ENCODE measurements at places on chromosomes 7 and 10.

DNA sequence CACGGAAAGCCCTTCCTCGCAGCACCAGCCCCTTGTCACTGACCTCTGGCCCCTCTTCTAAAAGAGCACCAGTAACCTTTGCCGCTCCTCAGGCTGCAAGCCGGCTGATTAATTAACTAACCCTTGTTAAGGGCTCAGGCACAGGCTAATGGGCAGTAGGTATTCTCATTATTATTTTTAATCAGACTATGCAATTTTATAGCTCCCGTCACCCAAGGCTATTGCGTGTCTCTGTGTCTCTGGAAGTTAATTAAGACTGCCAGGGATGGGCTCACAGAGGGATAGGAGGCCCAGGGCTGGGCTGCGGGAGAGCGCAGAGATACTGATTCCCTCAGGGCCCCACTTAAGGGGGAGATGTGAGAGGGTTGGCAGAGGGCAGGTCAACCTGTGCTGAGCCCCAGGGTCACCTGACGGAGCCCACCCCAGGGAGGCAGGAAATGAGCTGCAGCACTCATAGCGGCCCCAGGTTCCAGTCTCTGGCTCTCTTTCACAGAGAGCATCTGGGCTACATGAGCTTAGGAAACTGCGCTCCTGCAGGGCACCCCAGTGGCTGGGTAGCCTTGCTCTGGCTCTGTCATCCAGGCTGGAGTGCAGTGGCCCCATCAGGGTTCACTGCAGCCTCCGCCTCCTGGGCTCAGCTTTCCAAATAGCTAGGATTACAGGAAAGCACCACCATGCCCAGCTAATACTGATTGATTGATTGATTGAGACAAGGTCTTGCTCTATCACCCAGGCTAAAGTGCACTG lies 92.2 kb upstream of the LRRC4 start:
- no peak for ATAC-seq

DNA sequence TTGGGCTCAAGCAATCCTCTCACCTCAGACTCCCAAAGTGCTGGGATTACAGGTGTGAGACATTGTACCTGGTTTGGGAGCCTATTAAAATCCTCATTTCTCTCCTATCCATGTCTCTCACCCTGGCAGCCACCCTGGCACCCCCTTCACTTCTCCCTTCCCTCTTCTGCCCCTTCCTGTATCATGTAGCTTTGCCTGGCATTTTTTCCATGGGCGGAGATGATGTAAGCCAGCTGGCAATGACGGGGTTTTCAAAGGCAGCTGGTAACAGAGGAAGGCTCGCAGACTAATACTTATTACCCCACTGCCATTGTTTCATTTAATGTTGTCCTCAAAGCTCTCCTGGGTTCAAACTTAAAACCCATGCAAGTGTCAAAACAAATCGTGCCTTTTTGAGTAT lies 61.9 kb downstream of the RGS10 start:
- ATAC-seq: no peak

- no peak for ATAC-seq
These were observed 135.2 kb upstream of the PRSS1 start for GRCh38 chr7:142614116-142614515.

DNA sequence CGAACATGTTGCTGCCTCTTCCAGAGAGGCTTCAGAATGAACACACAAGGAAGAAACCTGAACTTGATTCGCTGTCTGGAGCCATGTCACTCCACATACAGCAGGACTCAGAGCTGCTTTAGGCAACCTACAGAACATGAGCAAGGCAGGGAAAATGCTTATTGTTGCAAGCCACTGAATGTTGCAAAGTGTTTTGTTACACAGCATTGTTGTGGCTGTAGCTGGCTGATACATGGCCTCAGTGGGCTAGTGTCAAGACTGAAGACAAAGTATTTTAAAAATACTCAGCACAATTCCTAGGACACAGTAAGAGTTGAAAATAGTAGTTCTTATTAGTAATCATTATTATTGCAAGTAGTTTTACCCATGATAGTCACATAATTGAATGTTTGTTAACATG lies 3.1 kb upstream of the CHST15 start:
- ATAC-seq: no peak

DNA sequence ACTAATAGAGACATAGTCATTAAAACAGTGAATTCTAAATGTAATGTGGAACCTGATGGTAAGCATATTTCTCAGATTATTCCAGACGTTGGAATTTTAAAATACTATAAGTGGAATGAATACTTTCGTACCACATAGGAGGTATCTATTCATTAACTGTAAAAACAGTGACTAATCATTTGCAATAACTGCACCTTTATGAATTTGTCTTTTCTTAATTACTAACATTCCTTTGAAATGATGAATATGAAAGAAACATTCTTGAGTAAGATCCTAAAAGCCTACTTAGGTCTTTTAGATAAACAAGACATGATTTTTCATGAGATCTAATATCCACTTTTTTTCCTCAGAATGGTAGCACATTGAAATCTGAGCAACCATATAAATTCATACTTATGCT lies 549.0 kb upstream of the LRRN3 start:
- no peak for ATAC-seq

- peak; percentile 83 for ATAC-seq
These were observed 120.7 kb downstream of the DYNC2I1 start for GRCh38 chr7:158976849-158977593.

GRCh38 chr7:32936689-32937088 lies 20.6 kb upstream of the FKBP9 start:
- peak; percentile 28 for ATAC-seq

DNA sequence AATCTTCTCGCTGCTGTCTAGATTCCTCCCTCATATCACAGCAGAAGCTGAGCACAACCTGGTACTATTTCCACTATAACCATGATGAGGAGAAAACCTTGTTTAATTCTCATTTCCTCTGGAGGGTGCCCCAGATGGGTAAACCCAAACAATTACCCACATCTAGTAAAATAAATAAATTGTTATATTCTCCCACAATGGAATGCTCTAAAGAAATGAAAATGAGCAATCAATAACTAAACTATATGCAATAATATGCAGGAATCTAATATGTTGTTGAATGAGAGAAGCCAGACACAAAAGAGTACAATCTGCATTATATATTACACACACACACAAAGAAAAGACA lies 37.0 kb downstream of the SGMS1 start:
- ATAC-seq: no peak

DNA sequence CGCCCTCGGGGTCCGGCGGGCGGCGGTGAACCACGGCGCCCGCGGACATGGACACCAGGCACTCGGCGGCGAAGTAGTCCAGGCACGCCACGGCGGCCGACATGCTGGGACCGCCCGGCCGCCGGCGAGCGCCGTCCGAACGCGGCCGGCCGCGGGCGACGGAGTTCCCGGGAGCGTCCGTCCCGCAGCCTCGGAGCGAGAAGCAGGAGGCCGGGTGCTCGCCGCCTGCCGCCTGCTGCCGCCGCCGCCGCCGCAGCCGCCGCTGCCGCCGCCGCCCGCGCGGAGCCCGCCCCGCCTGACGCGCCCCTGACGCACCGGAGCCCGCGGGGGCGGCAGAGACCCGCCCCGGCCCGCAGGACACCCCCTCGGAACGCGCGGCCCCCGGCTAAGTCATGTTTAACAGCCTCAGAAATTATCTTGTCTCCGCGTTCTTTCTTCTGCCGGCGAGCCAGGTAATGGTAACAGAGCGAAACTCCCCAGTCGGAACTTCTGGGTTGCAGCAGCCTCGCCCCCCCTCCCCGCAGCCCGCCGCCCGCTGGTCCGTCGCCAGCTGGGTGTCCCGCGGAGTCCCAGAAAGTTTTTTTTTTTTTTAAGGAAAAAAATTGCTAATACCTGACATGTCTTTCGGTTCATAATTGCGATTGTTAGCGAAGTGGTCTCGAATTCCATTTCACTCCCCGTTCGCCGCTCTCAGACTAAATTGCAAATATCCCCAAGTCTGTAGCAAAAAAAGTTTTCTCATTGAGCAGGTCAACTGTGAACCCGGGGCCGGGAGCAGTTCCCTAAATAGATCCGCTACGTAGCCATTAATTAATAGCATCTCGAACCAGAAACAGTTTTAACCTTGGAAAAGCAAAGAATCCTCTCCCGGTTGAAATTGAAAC lies at the start of gene KLF14:
KLF14 (minus strand) TSS at position 277 of the 884 bp plus-strand sequence; CDS start at position 103, 174 bp downstream.
- ATAC-seq: no peak

DNA sequence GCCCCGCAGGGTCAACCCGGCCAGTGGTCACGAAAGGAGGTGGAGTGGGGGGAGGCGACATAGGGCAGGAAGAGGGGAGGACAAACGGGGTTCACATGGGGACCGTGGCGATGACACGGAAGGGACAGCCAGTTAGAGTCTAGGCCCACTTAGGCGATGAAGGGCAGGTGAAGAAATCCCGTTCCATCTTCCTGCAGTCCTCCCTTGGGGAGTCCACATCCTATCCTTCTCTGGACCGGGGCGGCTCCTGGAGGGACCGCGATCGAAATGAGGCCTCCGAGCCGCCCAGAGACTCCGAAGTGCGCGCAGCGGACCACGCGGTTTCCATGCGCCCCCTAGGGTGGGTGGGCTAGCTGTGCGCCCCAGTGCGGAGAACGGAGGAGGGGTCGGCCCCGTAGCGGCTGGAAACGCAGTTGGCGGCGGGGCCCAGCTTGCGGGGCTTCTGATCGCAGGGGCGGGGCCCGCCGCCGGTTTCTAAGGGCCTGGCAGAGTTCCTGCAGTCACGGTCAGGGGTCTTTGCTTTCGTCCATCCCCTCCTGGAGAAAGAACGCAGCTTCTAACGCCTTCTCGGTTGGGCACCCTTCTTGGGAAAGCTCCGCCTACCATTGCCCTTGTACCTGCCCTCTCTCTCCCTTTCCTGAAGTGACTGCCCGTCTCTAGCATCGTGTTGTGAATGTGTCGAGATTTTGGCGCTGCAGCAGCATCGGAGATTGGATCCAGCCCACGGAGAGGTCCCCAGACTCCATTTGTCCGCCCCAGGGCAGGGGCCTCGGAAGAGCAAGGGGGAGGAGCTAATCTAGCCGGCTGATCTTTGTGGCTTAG lies 17.9 kb upstream of the TMEM225B start:
- ATAC-seq: peak; percentile 54

- no peak for ATAC-seq
These were observed 15.8 kb upstream of the UBE3C start for GRCh38 chr7:157122800-157123495.

- ATAC-seq: peak; percentile 52
These were observed 34.8 kb downstream of the CFAP43 start for GRCh38 chr10:104197364-104197763.

DNA sequence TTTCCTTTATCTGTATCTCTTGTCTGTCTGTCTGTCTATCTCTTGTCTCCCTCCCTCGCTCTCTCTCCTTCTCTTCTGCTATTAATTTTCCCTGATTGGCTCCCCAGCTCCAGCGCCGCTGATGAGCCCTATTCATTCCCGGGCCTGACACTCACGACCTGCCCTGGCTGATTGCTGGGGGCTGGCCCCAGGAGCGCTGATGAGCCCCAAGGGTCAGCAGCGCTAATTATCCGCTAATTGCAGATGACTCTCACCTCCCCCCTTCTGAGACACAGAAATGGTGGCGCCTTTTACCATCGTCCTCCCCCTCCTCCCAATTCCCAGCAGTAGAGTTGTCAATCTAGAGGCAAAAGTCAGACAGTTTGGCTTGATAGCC lies 1.3 kb upstream of the GBX1 start:
- no peak for ATAC-seq

GRCh38 chr10:46293832-46294640 lies 7.2 kb downstream of the ANTXRL start:
- peak; percentile 37 for ATAC-seq

- ATAC-seq: no peak
These were observed 165.9 kb upstream of the PODXL start for GRCh38 chr7:131722371-131722770.

GRCh38 chr7:78350391-78350790 lies 551.8 kb downstream of the PHTF2 start:
- ATAC-seq: no peak

DNA sequence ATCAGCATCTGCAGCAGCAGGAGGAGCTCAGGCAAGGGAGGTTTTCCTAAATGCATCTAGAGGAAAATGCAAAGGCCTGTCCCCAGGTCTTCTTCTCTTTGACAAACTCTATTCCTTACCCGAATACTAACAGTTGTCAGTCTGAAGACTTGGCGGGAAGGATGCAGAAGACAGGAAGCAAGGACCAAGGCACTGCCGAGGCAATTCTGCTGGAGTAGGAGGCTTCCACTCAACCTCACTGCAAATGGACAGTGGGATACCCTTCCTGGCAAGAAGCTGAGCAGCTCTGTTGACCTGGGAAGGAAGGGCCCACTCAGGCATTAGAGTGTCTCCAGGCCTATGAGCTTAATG lies 373.0 kb downstream of the CCSER2 start:
- no peak for ATAC-seq

GRCh38 chr7:72405871-72406270 lies 6.3 kb downstream of the CALN1 start:
- peak; percentile 11 for ATAC-seq

- ATAC-seq: no peak
These were observed 49.8 kb downstream of the PRKCQ start for GRCh38 chr10:6530211-6530840.

GRCh38 chr7:100126239-100126930 lies 382 bp upstream of the MBLAC1 start:
- ATAC-seq: no peak

GRCh38 chr10:5643346-5644067 lies 22.9 kb downstream of the ASB13 start:
- ATAC-seq: no peak

GRCh38 chr7:108286290-108286904 lies 156.2 kb upstream of the LAMB4 start:
- ATAC-seq: peak; percentile 67

DNA sequence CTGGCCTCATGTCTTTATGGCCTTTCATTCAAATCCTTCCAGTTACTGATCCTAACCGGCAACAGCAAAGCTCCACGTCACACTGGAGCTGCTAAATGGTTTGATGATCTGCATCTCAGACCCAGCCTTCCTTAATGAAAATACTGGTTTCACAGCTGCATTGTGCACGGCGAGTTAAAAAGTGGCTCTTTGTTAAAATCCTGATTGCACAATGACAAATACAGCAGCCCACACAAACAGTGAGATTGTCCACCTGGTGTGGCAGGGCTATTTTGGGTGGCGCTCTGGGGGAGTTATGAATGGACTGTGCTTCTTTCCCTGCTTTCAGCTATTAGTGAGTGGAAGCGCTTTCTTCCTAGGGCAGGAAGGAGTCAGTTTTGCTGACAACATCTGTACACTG lies 63.4 kb upstream of the C1QL3 start:
- no peak for ATAC-seq

- ATAC-seq: no peak
These were observed 315.8 kb downstream of the KCNMA1 start for GRCh38 chr10:77321838-77322237.

DNA sequence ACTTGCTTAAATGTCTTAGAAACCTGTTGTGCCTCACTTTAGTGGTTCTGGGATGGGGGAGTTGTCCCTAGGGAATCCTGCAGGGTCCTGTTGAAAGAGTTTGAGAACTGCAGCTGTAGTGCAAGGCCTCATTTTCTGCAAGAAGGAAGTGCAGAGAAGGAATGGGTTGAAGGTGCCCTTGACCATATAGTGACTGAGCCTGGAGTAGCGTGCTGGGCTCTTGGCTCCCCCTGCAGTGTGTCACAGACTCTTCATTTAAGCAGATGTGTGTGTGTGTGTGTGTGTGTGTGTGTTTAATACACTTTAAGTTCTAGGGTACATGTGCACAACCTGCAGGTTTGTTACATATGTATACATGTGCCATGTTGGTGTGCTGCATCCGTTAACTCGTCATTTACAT lies 92.2 kb downstream of the GRK5 start:
- no peak for ATAC-seq

GRCh38 chr7:39291628-39292410 lies 274.4 kb upstream of the YAE1 start:
- no peak for ATAC-seq

- ATAC-seq: no peak
These were observed 46.2 kb downstream of the MINDY4 start for GRCh38 chr7:30817371-30817767.

- no peak for ATAC-seq
These were observed 109.4 kb upstream of the PDCD4 start for GRCh38 chr10:110762109-110762848.

- no peak for ATAC-seq
These were observed 728.6 kb upstream of the C7orf33 start for GRCh38 chr7:147861945-147862344.
